Activated CD8-positive, alpha-beta T cell treated with anti-CD3 and anti-CD28 coated beads for 36 hours (primary cell): ENCODE measurements at places on chromosomes 2 and 18.
A peak's percentile ranks its signal among the peaks of the same experiment; 100 is the strongest.

GRCh38 chr2:239793086-239793485 is 232.1 kb downstream of the NDUFA10 start:
- DNase-seq = no peak

- no peak for DNase-seq
Measured at GRCh38 chr2:12282780-12283695, 433.7 kb upstream of the TRIB2 start.

GRCh38 chr2:78676921-78677696 is 348.4 kb upstream of the REG3G start:
- no peak for DNase-seq

- DNase-seq = no peak
Measured at GRCh38 chr2:66553370-66553769, 118.4 kb downstream of the MEIS1 start.

GRCh38 chr2:39981883-39982311 is 202.8 kb upstream of the THUMPD2 start:
- DNase-seq = no peak

- DNase-seq = no peak
Measured at GRCh38 chr2:165837122-165837521, 43.1 kb upstream of the GALNT3 start.

- DNase-seq = no peak
Measured at GRCh38 chr2:239463541-239464165, 62.8 kb upstream of the HDAC4 start.

DNA sequence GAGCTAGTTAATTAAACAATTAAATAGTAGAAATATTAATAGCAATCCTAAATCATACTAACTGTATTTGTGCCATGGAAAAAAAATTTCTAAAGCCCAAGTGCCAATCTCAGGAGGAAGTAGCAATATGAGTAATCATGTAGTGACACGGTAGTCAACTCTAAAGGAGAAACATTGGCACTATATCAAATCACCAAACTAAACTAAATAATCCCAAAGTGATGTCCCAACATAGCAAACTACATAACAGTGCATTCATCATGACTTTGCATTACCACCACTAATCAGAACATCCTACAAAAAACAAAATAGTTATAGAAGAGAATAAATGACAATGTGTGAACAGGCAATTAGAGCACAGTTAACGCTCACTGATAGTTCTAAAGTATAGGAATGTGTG is 195.1 kb downstream of the EXOC6B start:
- no peak for DNase-seq

GRCh38 chr2:173290046-173290445 is 64.6 kb upstream of the CDCA7 start:
- DNase-seq = no peak

DNA sequence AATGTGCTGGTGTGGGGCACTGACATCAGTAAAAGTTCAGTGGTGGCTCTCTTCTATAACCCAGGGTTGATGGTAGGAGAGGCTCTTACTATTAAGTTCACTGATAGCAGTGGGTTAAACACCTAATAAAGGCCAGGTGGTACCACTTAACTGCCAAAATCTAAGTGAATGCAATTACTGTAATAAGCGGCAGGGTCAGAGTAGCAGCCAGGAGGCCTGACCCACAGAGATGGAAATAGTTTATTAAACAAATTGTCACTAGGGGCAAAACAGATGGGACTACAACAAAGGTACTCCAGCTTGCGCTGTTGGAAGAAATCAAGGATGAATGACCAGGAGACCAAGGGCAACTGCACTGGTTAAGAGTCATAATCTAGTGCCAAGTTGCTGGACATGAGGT is 26.6 kb downstream of the ZSWIM2 start:
- no peak for DNase-seq

- no peak for DNase-seq
Measured at GRCh38 chr18:68484241-68484640, 230.7 kb downstream of the TMX3 start.

DNA sequence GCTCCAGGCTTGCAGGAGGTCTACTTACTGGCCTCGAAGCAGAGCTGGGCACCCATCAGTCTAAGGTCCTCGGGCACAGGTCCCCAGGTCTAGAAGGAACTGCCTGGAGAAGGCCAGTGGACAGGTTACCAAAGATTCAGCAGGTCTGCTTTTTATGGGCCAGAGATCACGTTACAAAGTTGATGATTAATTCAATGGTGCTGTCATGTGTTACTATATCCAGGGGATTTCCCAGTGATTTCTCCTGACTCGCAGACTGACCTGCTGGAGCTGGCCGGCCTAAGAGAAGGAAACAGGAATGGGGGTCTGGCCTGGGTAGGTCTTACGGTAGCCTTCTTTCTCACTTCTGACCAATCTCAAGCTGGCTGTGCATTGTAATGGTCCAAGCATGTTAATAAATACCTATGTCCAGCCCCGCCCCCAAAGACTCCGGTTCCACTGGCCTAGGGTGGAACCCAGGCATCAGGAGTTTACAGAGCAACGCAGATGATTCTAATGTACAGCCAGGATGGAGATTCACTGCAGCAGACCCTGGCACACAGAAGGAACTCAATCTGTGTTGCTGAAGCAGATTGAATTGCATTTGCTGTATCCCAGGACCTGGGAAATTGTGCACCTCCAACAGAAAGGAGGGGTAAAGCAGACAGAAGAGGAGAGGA is at the start of gene NEURL3:
NEURL3 (minus strand) TSS at position 127 of the 659 bp plus-strand sequence; CDS start at position 56, 71 bp downstream.
- no peak for DNase-seq

- no peak for DNase-seq
Measured at GRCh38 chr2:120275617-120276400, 23.2 kb downstream of the RALB start.

DNA sequence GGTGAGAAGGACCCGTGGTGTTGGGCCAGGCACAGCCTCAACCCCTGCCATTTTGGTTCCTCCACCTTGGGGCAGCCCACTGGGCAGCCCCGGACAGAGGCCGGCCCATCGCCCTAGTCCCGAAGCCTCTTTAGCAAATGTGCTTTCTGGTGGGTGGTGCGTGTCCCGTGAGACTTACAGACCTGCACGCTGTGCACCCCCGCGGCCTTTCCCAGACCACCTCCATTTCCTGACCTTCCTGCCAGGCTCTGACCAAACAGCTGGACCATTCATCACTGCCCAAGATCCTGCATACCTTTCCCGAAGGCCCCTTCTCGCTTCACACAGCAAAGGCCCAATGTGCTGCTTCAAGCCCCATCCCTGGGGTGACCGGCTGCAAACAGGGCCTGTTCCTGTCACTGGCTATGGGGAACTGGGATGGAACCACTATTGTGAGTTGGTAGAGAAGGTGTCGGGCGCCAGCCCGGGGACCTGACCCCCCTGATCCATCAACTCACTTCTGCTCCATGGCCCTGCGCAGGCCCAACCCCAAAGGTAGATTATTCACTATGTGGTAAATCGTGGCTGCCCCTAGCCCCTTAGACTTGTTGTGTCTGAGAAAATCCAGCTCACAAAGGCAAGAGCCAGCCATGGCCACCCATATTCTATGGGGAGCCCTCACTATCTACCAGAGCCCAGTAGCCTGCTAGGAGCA is 341.0 kb downstream of the EIPR1 start:
- no peak for DNase-seq

- DNase-seq = no peak
Measured at GRCh38 chr2:145146691-145147090, 626.8 kb upstream of the ZEB2 start.

DNA sequence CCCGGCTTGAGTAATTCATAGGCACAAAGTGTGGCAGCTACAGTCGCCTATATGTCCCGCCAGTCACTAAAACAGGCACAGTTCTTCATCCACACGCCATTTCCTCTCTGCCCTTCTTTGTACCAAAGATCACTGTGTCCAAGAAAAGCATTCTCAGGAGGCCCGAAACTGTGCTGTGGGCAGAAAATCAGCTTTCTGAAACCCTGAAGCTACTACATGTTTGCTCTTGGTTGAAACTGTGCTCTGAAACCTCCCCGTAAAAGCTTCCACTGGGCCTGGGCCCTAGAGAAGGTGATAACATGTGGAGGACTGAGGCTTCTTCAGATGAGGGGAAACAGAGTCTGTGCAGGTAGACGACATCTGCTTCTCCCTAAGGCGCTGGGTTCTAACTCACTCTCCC is 75.6 kb upstream of the ID2 start:
- DNase-seq = peak; percentile 16

DNA sequence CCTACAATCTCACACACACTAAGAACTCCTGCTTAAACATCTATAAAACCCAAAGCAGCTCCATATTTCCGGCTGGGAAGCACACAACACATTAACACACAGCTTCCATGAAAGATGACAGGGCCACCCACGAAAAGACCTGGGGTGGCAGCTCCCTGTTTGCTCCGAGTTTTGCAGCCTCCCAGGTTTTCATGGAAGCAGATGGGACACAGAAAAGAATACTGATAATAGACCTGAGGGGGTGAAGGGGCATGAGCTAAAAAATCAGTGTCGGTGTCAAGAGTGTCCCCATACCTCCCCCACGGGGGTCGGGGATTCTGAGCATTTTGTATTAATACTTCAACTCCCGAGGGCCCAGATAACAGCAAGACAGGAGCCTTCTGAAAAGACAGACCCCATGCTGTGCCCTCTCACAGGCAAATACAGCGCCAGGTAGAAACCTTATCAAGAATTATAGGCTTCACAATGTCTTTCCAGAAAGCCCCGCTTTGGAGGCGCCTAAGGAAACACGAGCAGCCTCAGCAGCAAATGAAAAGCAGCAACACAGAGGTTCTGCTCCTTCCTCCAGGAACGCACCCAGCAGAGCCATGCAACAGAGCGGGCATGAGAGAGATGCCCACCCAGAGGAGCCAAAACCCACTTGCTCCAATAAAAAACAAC is 50.5 kb downstream of the ZNF516 start:
- DNase-seq = no peak

DNA sequence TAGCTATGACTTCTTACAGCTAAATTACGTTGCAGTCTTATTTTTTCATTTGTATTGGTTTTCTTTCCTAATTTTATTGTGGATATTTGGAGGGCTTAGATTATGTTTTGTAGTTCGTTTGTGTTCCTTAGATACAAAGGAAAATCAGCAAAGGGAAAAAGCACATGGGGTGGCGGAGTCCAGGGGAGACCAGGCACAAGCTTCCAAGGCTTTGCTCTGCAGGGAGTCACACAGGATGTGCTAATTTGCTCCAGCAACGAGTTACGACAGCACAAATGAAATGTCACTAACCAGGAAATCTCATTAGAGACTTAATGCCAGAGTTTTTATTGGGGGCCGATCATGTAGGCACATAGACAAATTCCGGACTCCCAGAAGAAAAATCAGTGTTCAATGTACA is 60.5 kb upstream of the CABYR start:
- DNase-seq = no peak

DNA sequence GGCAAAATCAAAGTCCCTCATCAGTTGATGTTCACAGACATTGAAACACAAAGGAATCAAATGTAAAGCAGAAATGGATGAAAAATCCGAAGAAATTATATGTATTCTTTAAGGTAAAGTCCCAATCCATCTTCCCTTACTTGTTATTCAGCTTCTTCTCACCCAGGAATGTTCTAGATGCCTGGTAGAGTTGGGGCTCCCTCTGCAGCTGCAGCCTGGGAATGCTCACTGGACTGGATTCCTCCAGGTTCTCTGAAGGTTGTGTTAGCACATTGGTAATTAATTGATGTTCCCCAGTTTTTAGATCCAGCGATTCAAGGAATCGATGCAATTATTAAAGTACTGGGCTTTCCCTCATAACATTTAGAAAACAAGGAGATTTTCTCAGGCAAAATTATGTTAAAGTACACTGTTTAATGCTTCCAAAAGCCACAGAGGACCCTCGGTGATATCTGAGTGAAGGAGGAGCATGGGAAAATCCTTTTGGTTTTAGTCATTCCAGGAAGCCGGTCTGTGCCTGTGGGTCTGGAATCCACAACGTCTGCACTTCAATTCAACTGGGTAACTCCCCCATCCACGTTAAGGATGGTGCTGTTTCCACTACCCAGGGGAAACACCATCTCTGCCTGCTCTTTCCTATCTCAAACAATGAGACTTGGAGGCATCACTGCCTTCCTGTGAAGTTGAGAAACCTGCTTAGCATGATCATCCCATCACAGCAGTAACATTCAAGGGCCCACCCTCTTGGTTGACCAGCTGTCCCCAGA is 22.0 kb downstream of the NTSR2 start:
- DNase-seq = no peak

- peak; percentile 48 for DNase-seq
Measured at GRCh38 chr2:222701721-222702131, 30.3 kb downstream of the MOGAT1 start.
